ENCODE measurements at places on chromosomes 5 and 9. TPM values are rescaled to one million over a fixed set of nuclear protein-coding genes. Genes with fewer than 3 reads are reported as not detected.

Gene PTGS1
- total RNA-seq, result 0.69 TPM

Gene MTAP
- 34.0 TPM for total RNA-seq

Gene ALDOB
- not detected for total RNA-seq

Gene HAND1
- not detected for total RNA-seq

Gene C5orf34
- 24.8 TPM for total RNA-seq
